ENCODE measurements at places on chromosomes 16 and 17.

- no peak for DNase-seq
Observed at GRCh38 chr16:87625241-87625797, 23.0 kb downstream of the JPH3 start.

DNA sequence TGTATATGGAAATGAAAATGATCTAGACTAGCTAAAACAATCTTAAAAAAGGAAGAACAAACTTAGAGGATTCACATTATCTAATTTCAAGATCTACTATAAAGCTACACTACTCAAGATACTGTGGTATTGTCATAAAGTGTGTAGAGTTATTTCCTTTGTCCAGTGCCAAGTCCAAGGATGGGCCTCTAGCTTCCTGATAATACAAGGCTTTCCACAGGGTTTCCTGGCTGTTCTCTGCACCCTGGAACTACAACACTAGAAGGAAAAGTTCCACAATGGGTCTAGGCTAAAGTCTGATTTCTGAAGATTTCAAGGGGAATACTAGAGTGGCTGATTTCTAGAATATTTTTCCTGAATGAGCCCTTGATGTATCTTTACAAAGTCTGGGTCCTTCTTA, 34.2 kb downstream of the TBC1D3B start:
- DNase-seq = no peak

DNA sequence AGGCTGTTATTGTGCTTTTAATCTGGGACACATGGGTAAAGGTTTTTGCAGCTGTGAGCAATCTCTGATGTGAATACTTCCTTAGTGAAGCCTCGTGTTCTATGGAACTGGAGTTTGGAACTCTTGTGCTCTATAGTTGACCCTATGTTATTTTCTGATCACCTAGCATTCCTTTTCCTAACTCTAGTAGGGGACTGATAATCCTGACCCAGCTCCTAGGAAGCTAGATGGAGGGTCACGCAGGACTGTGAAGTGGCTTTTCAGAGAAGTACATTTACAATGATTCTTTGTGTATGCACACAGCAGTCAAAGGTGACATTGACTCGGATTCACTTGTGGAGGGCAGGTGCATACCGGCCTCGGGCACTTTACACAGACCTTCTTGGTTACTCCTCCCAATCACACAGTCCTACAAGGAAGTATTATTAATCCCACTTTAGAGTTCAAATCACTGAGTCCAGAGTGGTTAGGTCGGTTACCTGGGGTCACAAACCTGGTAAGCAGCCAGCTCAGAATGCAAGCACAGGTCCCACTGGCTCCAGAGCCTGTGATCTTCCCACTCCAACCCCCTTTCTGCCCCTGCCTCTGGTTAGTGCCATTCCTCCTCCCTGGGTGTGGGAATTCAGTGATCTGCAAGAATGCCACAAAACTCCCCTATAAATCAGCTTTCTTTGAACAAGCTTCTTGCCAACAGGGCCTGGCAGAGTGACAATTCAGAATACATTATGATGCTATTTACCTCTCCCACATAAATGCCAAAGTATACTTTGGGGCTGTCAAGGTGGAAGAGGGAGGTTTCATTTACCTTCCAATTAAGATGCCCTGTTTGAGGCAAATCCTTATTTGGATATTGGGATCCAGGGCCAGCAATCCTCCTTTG, 7.1 kb downstream of the CHD9NB start:
- DNase-seq = no peak

- no peak for DNase-seq
Observed at GRCh38 chr16:88340755-88341150, 42.0 kb upstream of the ZNF469 start.

DNA sequence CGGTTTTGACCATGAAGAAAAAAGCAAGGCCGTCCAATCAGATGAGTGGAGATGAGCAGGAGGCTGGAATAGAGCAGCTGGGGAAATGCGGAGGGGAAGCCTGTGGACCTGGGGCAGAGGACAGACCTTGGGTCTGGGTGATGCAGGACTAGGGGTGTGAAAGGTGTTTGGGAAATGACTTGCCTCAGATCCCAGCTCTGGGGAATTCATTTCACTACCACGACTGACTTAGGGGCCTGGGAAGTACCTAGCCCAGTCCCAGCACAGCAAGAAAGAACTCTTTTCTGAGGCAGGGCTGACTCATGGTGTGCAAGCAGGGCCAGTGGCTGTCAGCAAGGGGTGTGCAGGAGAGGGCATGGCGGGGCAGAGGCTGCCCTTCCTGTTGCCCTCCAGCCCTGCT, 14.8 kb downstream of the DNAI2 start:
- no peak for DNase-seq

DNA sequence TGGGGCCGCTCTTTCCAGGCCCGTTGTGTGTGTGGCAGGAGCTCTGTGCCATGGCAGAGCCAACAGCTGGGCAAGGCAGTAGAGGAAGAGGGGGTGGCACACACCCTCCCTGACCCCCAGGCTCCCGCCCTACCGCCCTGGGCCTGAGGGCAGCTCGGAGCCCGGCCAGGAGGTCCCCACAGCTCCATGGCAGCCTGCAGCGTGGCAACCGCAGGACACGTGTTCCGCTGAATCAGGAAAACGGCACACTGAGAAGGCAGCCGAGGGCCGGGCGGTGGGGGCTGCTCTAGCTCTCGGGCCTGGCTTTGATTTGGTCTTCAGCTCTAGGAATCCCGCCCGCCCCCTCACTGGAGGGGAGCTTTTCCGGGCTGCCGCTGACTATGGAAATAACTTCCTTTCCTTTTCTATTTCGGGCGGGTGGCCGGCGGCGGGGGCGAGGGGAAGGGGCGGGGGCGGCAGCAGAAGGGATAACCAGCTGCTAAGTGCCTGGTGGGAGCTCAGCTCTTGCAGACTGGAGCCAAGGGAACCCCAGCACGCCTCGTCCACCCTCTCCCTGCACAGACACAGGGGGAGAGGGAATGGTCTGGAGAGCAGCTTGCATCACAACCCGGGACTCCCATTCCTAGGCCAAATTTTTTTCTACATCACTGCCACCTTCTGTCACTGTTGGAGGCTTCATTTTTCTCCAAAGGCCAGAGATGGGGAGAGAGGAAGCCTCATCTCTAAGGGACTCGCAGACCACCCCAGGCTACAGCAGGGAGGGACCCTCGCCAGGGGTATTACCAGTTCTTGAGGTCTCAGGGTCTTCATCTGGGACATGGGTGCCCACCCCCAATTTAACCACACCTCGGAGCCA, 24.8 kb upstream of the MRPS23 start:
- no peak for DNase-seq

- no peak for DNase-seq
Observed at GRCh38 chr16:19396555-19397011, 21.1 kb upstream of the TMC5 start.

GRCh38 chr16:11621920-11622651, 35.4 kb upstream of the LITAF start:
- no peak for DNase-seq

- no peak for DNase-seq
Observed at GRCh38 chr16:14358697-14359305, 271.3 kb downstream of the PARN start.

- DNase-seq = no peak
Observed at GRCh38 chr17:68509141-68510057, 2.8 kb upstream of the PRKAR1A start.

GRCh38 chr17:63529711-63530556, 6.8 kb downstream of the KCNH6 start:
- no peak for DNase-seq

GRCh38 chr16:48330189-48330840, 54.9 kb downstream of the SIAH1 start:
- DNase-seq = no peak

DNA sequence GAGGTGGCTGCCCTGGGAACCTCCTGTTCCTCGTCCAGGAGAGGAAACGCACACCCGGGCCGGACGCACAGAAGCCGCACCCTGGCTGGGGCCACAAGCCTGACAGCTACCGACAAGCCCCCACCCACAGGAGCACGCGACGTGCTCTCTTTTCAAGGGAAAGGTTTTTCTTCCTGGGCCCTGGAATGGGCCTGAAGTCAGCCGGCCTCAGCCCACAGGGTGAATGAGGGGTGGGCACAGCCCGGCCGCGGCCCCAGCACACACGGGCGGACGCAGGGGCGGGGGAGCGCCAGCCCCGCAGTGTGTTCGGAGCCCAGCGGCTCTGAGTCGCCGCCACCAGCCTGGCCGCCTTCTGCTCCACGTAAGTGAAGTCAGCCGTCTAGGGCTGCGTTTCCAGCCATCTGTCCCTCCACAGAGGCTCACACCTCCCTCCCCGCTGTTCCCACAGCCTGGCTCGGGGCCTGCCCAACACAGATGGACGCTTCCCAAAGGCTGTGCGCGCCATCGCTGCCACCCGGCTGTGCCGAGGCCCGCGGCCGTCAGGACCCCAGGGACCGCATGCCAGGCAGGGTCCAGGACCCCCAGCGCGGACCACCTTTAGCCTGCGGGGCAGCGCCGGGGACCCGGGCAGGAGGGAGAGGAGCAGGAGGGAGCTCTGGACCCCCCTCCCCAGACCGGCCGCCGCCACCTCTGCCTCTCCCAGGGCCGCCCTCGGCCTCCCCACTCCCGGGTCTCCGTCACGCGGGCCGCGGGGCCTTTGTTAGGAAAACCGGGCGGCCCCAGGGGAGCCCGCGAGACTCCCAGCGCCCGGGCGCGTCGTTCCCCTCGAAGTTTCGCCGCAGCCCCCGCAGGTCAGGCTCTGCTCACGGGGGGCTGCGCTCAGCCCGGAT, 36.8 kb downstream of the CBFA2T3 start:
- no peak for DNase-seq

GRCh38 chr17:2105663-2106062, 50.8 kb downstream of the HIC1 start:
- no peak for DNase-seq

DNA sequence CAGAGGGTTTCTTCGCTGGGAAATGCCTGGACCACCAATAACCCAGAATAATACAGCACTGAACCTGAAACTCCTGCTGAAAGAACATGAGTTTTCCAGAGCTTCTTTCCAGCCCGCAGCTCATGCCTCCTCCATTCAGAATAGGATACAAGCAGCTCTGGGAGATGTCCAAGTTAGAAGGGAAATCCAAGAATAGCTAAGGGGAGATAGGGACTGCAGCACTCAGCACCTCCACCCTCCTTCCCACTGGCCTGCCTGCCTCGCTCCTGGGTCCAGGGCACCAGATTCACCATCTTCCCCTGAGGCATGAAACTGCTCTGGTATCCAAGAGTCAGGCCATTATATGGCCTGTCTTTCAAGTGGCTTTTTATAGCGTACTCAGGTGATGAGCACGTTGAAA, 4.1 kb downstream of the KRT31 start:
- DNase-seq = no peak

GRCh38 chr17:41621916-41622315, 2.5 kb downstream of the KRT17 start:
- no peak for DNase-seq

DNA sequence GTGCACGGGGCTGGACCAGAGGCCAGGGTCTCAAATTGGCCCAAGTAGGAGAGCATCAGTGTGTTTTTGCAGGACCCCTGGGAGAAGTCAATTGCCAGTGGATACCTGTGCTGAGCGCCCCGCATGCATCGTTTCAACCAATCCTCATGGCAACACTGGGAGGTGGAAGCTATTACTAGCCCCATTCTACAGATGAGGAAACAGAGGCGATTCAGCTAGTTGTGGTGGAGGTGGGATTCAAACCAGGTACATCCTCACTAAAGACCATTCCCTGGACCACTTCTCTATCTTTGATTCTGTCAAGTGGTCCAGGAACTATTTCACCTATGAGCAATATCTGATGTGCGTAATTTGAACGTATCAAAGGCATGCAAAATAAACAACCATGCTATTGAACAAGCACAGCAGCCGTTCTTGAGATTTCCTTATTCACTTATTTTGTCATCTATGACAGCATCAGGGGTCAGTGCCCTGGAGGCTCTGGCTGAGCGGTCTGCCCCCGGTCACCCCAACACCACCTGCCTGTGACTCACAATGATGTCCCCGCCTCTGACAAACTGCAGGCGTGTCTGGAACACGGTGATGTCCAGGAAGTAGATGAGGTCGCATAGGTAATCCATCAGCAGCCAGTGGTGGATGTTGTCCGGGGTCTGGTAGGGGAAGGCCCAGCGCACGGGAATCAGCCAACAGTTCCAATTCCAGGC, 54.0 kb downstream of the CNGB1 start:
- no peak for DNase-seq

- no peak for DNase-seq
Observed at GRCh38 chr16:57619606-57620334, 8.7 kb upstream of the ADGRG1 start.
